ENCODE measurements at places on chromosomes 4 and X. TPM values are rescaled to one million over a fixed set of nuclear protein-coding genes. Genes with fewer than 3 reads are reported as not detected.

GRCh38 chrX:11787564-11787963, 29.5 kb downstream of the MSL3 start:
- DNase-seq: no peak

DNA sequence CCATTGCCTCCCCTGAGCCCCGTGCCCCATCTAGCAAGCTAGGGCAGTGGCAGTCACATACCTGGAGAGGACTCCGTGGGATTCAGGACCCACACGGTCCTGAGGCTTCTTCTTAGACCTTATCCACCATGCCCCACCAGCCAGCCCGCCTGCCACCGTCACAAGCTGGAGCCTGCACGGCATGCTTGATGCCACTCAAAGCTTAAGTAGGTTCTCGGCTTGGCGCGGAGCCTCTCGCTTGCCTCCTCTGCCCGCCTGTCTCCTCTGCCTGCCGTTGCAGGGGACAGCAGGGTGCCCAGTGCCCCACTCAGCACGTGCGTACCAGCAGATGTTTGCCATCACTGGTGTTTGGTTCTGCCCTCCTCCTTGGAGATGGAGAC, 14.1 kb downstream of the PSAPL1 start:
- DNase-seq: no peak

The CYSLTR1 gene
- not detected for total RNA-seq

The EXOC1L gene
- total RNA-seq: not detected

GRCh38 chrX:138856881-138857604, 145.5 kb upstream of the FGF13 start:
- peak; percentile 49 for DNase-seq

- DNase-seq: no peak
Measured at GRCh38 chrX:15418041-15418706, 34.0 kb upstream of the VEGFD start.

- no peak for DNase-seq
Measured at GRCh38 chr4:74755486-74755885, 38.8 kb downstream of the BTC start.

GRCh38 chrX:108267557-108267956, 170.7 kb downstream of the COL4A6 start:
- no peak for DNase-seq

The CDX4 gene
- not detected for total RNA-seq

- no peak for DNase-seq
Measured at GRCh38 chr4:114487101-114487500, 111.5 kb upstream of the UGT8 start.

DNA sequence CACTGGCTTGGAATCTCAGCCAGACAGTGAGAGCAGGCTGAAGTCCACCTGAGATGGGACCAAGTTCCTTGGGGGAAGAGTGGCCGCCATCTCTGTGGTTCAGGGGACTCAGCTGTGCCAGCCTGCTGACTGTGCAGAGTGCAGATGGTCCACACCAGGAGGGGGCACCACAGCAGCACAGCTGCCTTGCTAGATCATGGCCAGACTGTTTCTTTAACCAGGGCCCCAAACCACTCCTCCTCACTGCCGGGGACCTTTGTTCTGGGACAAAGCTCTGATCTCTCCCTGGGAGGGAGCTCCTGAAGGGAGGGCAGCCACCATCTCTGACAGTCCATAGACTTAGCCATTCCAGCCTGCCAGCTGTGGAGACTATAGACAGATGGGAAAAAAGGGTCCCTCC, 2189.6 kb downstream of the PCDH7 start:
- no peak for DNase-seq
